Naive thymus-derived CD4-positive, alpha-beta T cell (primary cell): ENCODE measurements at places on chromosomes 1 and 21.
A peak's percentile ranks its signal among the peaks of the same experiment; 100 is the strongest.

DNA sequence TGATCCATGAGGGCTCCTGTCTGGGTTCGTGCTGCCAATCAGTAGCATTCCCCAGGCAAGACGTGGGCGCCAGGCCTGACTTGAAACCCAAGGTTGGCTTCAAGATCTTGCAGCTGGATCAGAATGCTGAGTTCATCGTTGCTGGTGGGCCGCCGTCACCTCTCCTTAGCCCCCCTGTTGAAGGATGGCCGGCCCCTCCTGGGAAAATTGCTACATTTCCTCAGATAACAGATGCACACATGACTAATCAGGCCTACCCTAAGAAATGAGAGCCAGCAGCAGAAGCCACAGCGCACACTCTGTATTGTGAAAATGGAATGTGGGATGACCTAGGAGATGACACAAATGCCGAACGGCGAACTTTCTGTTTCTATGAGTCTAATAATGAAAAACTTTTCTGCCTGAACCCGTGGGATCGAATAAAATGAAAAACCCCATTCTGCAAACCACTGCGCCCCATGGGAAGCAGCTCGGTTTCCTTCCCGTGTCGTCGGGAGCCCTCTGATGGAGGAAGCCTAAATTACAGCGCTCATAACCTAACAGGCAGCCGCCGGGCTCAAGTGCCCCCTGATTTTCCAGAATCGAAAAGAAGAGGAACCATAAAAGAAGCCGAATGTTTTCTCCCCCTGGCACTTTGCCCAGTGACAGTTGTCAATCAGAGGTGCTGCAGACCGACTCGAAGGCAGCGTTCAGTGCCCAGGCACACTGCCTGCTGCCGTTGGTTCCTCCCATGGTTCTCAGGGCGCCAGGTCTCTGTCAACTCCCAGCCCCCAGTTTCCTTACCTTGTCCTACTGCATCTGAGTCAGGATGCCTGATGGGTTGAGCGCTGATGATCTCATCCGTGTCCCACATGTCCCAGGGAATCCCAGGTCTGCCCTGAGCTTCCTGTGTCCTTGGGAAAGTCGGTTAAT, 38.2 kb upstream of the H6PD start:
- no peaks in the 10 kb centered on the region for H3K36me3 ChIP-seq
- H3K27me3 ChIP-seq: peaks cover 10% of the 10 kb centered on the region
- peaks cover 3% of the 10 kb centered on the region for H3K4me1 ChIP-seq
- H3K27ac ChIP-seq: no peak overlapping the region
- peak; percentile 35 for DNase-seq
- no peak overlapping the region for H3K4me3 ChIP-seq

DNA sequence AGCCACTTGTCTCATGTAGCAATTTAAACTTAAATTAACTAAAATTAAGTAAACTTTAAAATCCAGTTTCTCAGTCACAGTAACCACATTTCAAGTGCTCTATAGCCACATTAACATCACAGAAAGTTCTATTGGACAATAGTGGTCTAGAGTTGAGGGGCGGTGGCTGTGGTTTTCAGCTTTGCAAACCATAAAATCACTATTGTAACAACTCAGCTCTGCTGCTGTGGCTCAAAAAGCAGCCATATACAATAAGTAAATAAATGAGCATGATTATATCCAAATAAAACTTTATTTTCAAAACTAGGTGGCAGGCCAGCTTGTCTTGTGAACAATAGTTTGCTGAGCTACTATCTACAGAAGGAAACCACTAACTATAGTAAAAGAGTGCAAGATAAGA, 43.4 kb upstream of the C1orf53 start:
- H3K4me3 ChIP-seq: no peak overlapping the region
- H3K27ac ChIP-seq: no peak overlapping the region
- H3K4me1 ChIP-seq: no peaks in the 10 kb centered on the region
- no peaks in the 10 kb centered on the region for H3K36me3 ChIP-seq
- no peaks in the 10 kb centered on the region for H3K27me3 ChIP-seq

DNA sequence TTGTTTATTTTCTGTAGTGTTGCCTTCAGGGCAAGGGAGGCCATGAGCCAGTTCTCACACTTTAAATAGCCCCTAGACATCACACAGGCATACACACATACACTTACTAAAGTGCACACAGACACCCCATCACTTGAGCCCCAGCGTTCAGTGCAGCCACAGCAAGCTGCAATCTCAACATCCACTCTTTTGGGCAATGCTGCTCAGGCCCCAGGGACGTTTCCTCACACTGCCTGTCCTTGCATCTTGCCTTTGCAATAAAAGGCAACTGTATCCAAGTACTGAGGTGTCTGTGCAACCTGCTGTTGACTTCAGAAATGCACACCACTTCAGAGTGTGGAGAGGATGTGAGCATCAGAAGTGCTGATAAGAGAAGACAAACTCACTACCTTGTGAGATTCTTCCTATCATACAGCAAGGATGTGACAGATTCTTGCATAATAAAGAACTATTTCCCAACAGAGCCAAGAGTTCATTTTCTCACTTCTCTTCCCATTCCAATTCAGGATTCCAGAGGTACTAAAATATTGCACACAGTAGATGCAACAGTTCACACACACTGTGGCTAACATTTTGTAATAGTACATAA, 36.2 kb downstream of the IRF2BP2 start:
- no peak for DNase-seq
- no peaks in the 10 kb centered on the region for H3K36me3 ChIP-seq
- H3K4me3 ChIP-seq: no peak overlapping the region
- H3K27me3 ChIP-seq: no peaks in the 10 kb centered on the region

GRCh38 chr1:218350035-218350525, 4.9 kb downstream of the TGFB2 start:
- no peaks in the 10 kb centered on the region for H3K27me3 ChIP-seq
- H3K27ac ChIP-seq: no peak overlapping the region
- DNase-seq: no peak
- no peaks in the 10 kb centered on the region for H3K36me3 ChIP-seq
- peaks cover 16% of the 10 kb centered on the region for H3K4me1 ChIP-seq
- H3K4me3 ChIP-seq: no peak overlapping the region

- no peaks in the 10 kb centered on the region for H3K27me3 ChIP-seq
- H3K4me1 ChIP-seq: no peaks in the 10 kb centered on the region
- peaks cover 10% of the 10 kb centered on the region for H3K36me3 ChIP-seq
- H3K4me3 ChIP-seq: no peak overlapping the region
- DNase-seq: no peak
Measured at GRCh38 chr1:26761217-26761616, 26.5 kb upstream of the PIGV start.

DNA sequence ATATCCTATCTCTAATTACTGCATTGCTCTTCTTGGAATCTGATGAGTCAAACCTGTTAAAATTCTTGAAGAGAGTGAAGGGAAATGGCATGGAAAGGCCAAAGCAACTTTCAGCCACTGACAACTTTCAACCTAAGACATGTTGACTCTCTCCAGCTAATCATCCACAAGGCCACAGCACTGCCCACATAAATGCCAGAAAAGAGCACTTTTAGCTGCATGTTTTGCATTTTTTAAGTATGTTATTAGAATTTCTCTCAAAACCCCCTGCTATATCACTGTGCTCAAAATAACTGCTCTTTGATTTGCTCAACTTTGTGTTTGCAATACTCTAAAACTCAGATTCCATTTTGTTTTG, 352.5 kb downstream of the ADGRL2 start:
- DNase-seq: no peak
- no peaks in the 10 kb centered on the region for H3K36me3 ChIP-seq
- H3K4me3 ChIP-seq: no peak overlapping the region
- no peak overlapping the region for H3K27ac ChIP-seq
- no peaks in the 10 kb centered on the region for H3K4me1 ChIP-seq

DNA sequence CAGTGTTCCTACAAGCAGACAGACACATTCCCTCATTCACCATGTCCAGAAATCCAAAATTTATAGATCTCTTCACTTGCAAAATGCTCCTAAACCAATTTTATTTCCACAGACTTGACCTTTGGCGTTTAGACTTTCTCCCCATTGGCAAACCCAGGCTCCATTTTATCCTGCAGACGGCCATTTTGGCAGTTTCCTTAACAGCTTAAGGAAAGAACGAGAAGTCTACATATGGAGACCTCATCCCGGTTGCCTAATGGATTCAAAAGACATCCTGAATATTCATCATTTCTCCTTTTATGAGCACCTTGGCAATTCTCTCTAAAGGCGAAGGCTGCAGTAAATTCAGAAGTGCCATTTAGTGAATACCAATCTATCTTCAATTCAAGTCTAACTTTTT, 132.9 kb downstream of the HLX start:
- H3K27ac ChIP-seq: no peak overlapping the region
- H3K4me3 ChIP-seq: no peak overlapping the region
- H3K27me3 ChIP-seq: no peaks in the 10 kb centered on the region
- DNase-seq: no peak
- no peaks in the 10 kb centered on the region for H3K36me3 ChIP-seq

DNA sequence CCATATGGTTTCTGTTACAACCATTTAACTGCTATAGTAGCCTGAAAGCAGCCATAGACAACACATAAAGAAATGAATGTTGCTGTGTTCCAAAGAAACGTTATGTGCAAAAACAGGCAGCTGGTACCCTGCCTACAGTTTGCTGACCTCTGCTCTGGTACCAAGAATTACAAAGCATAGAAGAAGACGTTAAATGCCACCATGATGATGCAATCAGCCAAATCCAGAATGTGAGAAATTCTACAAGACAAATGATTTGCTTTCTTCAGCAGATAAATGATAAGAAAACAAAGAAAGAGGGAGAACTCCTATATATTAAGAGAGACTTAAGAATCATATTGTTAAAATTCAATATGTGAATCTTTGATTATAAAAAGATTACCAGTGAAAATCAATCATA, 97.8 kb upstream of the PDE4B start:
- H3K4me1 ChIP-seq: no peaks in the 10 kb centered on the region
- H3K36me3 ChIP-seq: no peaks in the 10 kb centered on the region
- DNase-seq: no peak
- H3K4me3 ChIP-seq: no peak overlapping the region

- DNase-seq: no peak
- H3K36me3 ChIP-seq: no peaks in the 10 kb centered on the region
- H3K27me3 ChIP-seq: no peaks in the 10 kb centered on the region
- no peak overlapping the region for H3K27ac ChIP-seq
Measured at GRCh38 chr1:56448529-56449300, 130.6 kb downstream of the PLPP3 start.
